ENCODE measurements at places on chromosomes 1 and 21.

DNA sequence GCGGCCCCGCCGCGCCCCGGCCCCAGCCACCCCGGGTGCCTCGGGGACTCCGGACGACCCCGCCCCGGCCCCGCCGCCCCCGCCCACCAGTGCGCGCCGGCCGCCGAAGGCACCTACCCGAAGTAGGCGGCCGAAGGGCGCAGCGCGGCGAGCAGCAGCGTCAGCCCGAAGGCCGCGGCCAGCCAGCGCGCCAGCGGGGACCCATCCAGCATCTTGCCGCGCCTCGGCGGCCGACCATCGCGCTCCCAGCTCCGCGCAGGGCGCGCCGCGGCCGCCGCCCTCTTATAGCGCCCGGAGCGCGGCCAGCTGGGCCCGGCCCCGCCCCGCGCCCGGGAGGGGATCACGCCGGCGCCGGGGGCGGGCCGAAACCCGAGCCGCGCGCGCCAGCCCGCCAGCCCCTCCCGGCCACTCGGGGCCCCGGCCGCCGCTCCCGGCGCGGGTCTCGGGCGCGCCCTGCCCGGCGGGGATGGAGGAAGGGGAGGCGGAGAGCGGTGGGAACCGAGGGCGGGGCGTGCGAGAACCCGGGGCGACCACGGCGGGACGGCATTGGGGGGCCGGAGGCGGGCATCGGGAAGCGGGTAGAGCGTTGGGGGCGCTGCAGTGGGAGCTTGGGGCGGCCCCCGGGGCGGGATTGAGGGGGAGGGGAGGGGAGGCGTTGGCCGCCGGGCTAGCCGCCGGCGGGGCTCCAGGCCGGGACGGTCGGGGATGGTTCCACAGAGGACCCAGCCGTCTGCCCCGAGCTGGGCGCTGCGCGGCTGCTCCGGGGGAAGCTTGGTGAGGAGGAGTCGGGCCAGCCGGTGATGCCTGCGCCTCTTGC lies at the start of gene WNT9A:
Gene WNT9A (minus strand): TSS at position 257 of the 817 bp plus-strand sequence. CDS start 45 bp downstream, at position 212.
- DNase-seq, result peak; percentile 22

DNA sequence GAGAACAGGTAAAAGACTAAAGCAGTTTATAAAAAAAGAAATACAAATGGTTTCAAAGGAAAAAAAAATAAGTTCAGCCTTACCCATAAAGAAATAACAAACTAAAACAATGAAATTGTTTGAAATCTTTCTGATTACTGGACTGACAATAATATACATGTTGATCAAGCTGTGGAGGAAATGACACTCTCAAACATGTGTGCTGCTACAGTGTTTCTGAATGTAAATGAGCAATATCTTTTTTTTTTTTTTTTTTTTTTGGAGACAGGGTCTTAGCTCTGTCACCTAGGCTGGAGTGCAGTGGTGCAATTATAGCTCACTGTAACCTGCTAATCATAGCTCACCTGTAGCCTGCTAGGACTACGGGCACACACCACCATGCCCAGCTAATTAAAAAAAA lies 6.5 kb downstream of the EPS15 start:
- DNase-seq, result no peak

DNA sequence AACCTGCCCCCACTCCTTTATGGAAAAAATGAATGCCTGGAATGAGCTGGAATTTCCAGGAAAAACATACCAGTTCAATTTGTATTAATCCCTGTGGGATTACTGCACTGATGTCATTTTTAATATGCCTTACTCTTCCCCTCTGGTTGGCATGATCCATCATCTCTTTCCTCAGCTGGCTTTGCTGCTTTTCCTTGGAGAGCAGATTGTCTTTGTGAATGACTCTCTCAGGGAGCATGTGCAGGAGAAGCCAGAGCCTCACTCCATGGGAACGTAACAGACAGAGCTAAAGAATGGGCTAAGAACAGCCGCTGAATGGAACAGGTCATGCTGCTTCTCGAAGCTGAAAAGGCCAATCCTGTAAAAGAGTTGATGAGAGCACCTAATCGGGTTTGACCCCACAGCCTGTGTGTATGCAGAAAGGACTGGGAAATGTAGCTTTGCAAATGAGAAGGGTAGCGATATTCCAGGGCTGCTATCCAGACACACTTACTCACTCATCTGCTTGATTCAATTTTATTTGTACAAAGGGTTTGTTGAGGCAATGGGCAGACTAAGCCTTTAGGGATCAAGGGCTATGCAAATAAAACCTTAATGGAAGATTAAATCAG lies 20.7 kb downstream of the PHC2 start:
- no peak for DNase-seq

- no peak for DNase-seq
Observed at GRCh38 chr1:172496678-172497077, 36.3 kb upstream of the SUCO start.

DNA sequence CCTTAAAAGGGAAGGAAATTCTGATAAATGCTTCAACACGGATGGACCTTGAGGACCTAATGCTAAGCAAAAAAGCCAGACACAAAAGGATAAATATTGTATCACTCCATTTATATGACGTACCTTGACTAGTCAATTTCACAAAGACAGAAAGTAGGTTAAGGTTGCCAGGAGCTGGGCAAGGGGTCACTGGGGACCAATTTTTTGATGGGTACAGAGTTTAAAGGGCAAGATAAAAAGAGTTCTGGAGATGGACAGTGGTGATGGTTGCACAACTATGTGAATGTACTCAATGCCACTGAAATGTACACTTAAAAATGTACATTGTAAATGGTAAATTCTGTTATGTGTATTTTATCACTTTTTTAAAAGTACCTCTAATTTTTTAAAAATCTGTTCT lies 32.1 kb upstream of the SLAMF9 start:
- DNase-seq, result no peak

DNA sequence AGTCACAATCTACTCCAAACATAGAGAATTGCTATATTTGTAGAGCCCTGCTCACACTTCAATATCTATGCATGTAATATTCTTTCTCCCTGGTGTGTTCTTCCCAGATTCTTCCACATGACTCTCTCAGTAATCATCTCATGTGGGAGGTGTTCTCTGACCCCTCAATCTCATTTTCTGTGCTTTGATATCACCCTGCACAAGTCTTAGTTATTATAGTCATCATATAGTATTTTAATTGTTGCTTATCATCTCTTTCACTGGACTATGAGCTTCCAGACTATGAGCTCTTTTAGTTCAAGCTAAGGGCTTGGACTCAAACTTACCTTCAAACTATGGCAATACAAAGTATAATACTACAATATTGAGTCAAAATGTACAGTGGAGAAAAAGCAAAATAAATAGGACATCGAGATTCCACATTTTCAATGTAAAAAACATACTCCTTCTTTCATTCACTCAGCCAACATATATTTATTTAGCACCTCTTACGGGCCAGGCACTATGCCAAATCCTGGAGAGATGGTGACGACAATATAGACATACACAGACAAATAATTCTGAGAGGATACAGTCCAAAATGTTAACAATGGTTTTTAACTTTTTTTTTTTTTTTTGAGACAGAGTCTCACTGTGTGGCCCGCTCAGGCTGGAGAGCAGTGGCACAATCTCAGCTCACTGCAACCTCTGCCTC lies 12.7 kb downstream of the TESK2 start:
- no peak for DNase-seq

DNA sequence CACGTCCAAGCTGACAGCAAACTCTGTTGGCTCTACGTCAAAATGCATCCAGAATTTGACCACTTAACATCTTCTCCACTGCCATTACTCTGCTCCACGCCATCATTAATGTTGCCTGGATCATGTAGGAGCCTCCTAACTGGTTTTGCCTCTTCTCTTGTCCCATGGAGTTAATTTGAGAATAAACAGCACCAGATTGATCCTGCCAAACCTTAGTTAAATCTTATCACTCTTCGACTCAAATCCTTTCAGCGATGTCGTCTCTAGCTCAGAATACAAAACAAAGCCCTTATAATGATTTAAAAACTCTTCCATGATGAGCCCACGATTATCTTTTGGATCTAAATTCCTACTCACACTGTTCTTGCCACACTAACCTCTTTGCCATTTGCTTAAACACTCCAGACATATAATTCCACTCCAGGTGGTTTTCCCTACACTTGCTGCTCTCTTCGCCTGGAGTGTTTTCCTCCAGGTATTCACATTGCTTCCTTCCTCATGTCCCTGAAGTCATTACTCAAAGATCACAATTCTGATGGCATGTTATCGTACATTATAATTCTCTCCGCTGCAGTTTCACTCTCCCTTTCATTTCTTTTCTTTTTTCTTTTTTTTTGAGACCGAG lies 90.7 kb upstream of the KCNK2 start:
- DNase-seq, result no peak

DNA sequence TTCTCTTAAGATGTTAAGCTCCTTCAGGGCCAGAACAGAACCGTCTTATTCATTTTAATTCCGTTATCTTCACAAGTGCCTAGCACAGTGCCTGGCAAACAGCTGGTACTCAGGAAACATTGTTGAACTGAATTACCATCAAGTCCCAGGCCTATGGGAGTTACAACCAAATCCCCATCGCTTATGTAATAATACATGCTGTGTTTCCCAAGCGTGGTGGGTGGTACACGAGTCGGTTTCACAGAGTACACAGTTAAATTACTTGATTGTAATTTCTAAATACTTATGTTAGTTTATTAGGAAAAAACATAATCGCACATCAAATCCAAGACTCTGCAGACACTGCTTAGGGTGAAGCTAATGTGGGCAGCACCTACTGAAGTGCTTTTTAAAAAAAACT lies 1.0 kb downstream of the ANGEL2 start:
- DNase-seq, result no peak

DNA sequence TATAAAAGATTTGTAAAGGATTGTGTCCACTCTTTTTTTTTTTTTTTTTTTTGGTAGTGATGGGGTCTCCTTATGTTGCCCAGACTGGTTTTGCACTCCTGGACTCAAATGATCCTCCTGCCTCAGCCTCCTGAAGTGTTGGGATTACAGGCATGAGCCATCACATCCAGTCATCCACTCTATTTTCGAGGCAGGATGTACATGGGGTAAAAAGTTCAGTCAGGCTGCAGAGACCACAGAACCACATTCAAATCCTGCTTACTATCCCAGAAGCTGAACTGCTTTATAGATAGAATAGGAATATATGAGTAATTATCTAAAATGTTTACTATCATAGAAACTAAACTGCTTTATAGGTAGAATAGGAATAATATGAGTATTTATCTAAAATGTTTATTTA lies 26.0 kb upstream of the KCNK2 start:
- DNase-seq, result no peak

DNA sequence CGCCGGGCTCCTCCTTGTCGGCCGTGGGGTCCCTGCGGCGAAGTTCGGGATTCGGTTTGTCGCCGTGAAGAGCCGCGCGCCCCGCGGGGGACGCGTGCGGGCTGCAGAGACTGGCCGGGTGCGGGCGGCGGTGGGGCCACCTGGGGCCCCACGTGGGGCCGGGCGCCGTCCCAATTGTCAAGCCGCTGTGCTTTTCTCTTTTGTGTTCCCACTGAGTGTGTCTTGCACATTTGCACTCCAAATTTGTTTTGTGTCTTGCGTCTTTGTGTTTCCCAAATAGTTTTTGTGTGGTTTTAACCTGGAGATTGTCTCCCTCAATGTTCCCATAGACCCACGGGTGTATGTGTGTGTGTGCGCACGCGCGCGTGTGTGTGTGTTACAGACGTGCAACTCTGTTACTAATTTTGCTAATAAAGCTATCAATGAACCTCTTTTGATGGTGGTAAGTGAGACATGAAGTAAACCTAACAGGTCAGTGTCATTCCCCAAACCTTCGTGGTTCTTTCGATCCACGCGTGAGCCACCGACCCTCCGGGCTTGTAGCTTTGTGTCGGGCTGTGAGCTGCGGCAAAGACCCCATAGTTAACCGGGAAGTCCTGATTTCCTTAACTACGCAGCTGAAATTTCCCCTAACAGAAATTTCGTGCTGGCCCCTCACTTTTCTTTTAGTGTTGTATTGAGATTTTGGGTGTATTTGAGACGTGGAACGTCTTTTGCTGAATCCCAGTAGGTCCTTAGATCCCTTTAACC lies 708 bp downstream of the PRDM2 start:
- DNase-seq, result no peak

GRCh38 chr21:32765058-32765457 lies 6.5 kb downstream of the PAXBP1 start:
- no peak for DNase-seq

GRCh38 chr1:246254854-246255253 lies 252.2 kb downstream of the SMYD3 start:
- DNase-seq, result no peak

DNA sequence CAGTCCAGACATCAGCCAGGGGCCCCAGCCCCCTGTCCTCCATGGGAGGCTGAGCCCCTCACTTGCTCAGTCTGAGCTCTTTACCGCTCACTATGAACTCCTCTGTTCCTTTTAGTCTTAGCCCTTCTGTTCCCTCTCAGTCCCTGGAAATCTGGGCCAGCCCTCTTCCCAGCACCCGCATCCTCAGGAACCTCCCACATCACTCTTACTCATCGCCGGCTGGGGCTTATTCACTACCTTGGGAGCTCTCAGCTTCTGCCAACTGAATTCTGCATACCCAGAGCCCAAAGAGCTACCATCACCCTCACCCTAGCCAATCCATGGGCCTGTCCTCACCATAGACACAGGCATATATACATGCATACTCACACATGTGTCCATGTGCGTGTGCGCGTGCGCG lies 11.5 kb downstream of the KNCN start:
- DNase-seq, result no peak

GRCh38 chr1:85219853-85220610 lies 19.2 kb upstream of the SYDE2 start:
- DNase-seq, result no peak

GRCh38 chr1:33443705-33444180 lies 12.8 kb upstream of the PHC2 start:
- DNase-seq, result no peak

Data from NCI-H446 treated with DMSO at 0.1 percent for 48 hours (cell line).